ENCODE measurements at places on chromosomes 2 and 18.

GRCh38 chr18:62739911-62740310 lies 24.6 kb downstream of the PHLPP1 start:
- DNase-seq, result no peak

DNA sequence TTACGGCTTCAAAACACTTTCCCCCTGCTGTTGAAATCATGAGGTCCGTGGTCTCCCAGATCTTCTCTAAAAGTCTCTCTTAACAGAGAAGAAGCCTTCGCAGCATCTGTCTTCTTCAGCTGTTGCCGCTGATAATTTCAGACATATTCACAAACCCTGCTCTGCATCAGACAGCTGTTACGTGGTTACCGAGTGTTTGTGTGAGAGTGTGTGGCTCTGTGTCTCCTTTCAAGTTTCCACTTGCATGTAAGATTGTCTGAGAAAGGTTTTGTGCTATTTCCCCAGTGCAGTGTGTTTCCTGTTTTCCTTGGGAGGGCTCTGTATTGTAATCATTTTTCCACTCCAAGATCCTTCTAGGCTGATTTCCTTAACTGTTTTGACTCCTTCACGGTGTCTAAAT lies 32.8 kb downstream of the MAIP1 start:
- DNase-seq, result no peak

DNA sequence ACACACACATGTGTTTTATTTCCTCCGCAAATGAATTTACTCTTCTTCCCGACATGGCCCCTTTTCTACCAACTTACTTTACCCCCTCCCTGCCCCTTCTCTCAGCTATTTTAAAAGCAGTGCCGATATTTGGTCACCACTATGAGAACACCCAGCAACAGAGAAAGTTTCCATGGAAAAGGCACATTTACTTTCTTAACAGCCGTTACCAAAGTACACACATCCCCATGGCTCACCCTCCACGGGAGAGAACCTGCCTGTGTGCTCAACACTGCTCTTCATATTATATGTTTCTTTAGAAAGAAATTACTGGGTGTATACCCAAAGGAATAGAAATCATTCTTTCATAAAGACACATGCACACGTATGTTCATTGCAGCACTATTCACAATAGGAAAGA lies 714.4 kb downstream of the DCDC2C start:
- DNase-seq, result no peak

- DNase-seq, result no peak
These were observed 790.4 kb downstream of the EPHA4 start for GRCh38 chr2:220781622-220782241.

DNA sequence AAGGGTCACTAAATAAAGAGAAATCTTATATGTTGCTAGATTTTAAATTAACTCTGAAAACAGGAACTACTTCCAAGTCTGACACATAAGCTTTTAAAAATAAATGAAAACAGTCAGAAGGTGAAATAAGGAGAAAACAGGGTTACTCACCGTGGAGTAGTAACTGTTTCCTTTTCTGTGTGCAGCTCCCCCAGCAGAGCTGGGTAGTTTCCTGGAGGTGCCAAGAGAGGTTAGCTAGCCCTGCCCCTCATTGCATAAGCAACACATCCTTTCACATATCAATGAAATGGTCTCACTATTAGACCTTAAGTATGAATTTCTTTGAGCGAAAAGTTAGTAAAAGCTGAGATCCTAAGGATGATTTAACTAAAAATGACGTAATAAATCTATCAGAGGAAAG lies 54.0 kb upstream of the GPR75 start:
- no peak for DNase-seq

GRCh38 chr2:237137626-237138323 lies 52.1 kb downstream of the COPS8 start:
- DNase-seq, result no peak

GRCh38 chr18:76859474-76860339 lies 37.4 kb downstream of the ZNF236 start:
- DNase-seq, result no peak

DNA sequence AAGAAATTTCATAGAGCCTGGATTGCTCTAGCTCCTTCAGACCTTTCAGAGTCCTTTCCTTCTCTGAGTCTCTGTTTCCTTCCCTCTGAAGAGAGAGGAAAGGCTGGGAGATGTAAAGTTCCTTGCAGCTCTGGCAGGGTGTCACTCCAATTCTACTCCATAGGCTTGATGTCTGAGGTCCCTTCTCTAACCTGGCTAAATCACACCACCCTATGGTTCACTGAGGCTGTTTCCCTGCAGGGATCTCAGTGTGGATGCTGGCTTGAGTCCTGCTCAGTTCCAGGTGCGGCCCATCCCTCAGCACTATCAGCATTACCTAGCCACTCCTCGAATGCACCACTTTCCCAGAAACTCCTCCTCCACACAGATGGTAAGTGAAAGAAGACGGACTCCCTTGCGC lies 209.7 kb downstream of the LOXHD1 start:
- no peak for DNase-seq

GRCh38 chr2:171147081-171147480 lies 13.6 kb downstream of the TLK1 start:
- no peak for DNase-seq

- no peak for DNase-seq
These were observed 129.1 kb upstream of the MMADHC start for GRCh38 chr2:149716687-149717086.

DNA sequence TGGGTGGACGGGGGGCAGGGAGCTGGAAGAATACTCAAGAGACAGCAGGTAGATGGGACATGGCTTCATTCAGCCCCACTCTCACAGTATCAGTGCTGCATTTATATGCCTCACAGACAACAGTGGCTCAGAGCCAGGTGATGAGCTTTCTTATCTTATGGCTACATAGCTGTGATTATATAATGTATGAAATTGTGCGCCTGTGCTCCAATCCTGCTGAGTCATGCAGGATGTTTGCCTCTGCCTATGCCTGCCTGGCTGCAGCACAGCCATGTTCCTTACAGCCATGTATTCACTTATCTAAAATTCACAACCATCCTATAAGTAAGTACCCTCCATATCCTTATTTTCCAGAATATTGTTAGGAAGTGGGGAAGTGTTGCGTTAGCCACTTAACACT lies 37.7 kb upstream of the RNF103 start:
- no peak for DNase-seq

- no peak for DNase-seq
These were observed 120.2 kb upstream of the LRRTM4 start for GRCh38 chr2:77642339-77642738.

- no peak for DNase-seq
These were observed 27.5 kb downstream of the MAP2 start for GRCh38 chr2:209451209-209451834.
